NCI-H345 (cell line): ENCODE measurements at places on chromosomes 1 and 21.
A peak's percentile ranks its signal among the peaks of the same experiment; 100 is the strongest.

DNA sequence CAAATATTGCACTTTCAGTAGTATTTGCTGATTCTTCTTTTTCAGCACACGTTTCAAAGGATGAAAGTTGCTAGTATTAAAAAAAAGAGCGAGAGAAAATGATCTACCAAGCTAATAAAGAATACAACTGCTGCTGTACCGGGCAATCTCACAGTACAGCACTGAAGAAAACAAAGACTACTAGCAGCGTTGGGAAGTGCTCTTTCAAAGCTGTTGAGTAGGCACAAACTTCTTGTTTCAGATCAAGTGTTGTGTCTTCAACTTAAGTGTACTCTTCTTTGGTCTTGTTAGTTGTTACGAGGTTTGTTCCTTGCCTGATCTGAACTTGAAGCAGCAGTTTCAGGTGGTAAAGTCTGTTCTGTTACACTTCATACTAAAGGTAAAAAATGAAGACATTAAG, 7.9 kb downstream of the CSDE1 start:
- DNase-seq = no peak

- peak; percentile 79 for DNase-seq
Measured at GRCh38 chr1:2415801-2416208, 3.4 kb upstream of the PEX10 start.

- DNase-seq = no peak
Measured at GRCh38 chr1:75725266-75725665, 757 bp downstream of the ACADM start.

- peak; percentile 73 for DNase-seq
Measured at GRCh38 chr1:110243574-110243973, 33.5 kb downstream of the KCNC4 start.

- DNase-seq = no peak
Measured at GRCh38 chr21:44758781-44759627, 42.6 kb downstream of the UBE2G2 start.

GRCh38 chr21:37364722-37365121, 1.9 kb upstream of the DYRK1A start:
- no peak for DNase-seq

- no peak for DNase-seq
Measured at GRCh38 chr1:204287466-204287891, 72.2 kb downstream of the PLEKHA6 start.

DNA sequence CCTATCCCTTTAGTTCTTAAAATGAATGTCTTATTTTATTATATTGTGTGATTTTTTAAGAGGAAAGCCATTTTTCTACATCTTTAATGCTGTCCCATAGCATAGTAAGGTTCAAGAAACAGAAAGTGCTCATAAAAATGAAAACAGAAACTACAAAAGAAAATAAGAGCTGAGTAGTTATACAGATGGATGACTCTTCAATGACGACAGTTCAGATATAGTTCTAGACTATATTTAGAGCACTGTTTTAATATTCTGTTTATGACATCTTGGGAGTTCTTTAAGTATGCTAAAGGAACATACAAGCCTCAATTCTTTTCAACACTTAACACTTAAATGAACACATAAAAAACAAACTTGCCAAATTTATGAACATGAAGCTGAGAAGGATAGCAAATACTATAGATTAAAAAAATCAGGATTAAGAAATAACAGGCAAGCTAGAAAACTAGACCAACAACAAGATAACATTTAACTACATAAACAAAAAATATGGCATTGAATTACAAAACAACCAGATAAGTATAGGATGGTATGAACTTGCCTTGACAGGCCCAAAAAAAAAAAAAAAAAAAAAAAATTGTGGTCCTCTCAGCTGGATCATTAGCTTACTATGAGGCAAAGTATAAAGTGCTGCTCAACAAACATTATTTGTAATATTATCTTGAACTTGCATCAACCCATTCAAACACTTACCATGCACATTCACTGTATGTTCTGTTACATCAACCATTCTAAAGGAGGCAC, 87.9 kb downstream of the ZZZ3 start:
- no peak for DNase-seq
